ENCODE measurements at places on chromosomes 16 and 17. TPM values are rescaled to one million over a fixed set of nuclear protein-coding genes. Genes with fewer than 3 reads are reported as not detected.
A peak's percentile ranks its signal among the peaks of the same experiment; 100 is the strongest.

DNA sequence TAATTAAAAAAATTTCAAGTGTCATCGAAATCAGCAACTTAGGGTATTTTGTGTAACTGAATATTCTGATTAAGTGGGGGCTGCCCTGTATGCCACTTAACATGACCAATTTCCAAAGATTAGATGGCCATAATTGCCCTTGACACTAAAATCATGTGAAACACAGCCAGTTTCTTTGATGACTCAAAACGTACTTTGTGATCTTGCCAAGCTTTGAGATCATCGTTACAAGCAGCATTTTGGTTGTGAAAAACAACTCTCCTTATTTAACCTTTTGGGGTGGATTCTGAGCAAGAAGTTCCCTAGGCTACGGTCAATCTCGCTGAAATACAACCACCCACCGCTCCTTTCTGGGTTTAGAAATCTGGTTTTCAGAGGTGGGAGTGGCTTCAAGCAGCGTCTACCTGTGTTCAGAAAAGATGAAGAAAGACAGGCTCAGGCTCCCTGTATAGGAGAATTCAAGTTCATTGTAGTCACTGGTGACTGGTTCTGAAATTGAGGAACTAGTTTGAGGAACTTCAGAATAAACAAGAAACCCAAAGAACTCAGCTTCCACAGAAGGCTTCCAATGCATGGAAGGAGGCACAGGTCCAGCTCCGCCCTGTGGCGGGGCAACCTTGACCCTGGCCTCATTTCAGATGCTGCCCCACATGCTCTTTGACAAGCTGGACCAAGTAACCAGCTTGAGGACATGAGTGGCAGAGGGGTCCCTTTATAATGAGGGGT, 9.4 kb downstream of the MAP3K14 start:
- no peak for DNase-seq

DNA sequence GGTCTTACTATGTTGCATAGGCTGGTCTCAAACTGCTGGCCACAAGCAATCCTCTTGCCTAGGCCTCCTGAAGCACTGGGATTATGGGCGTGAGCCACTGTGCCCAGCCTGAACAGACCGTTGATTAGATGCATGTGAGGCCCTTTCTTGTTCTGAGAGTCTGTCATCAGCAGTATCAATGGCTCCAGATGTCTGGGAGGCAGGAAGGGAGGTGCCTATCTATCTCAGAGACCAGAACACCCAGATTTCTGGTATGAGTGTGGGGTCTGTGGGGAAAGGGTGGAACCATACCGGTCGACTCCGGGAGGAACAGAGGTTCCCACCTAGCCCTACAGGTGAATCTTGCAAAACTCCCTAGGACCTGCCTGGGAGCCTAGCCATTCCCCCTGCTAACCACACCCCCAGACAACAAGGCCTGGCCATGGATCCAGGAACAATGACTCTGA, 71.7 kb downstream of the PRKCB start:
- DNase-seq: no peak

- no peak for DNase-seq
These were observed 989 bp upstream of the GALK1 start for GRCh38 chr17:75765981-75766380.

GRCh38 chr17:2108170-2108569, 53.3 kb downstream of the HIC1 start:
- no peak for DNase-seq

DNA sequence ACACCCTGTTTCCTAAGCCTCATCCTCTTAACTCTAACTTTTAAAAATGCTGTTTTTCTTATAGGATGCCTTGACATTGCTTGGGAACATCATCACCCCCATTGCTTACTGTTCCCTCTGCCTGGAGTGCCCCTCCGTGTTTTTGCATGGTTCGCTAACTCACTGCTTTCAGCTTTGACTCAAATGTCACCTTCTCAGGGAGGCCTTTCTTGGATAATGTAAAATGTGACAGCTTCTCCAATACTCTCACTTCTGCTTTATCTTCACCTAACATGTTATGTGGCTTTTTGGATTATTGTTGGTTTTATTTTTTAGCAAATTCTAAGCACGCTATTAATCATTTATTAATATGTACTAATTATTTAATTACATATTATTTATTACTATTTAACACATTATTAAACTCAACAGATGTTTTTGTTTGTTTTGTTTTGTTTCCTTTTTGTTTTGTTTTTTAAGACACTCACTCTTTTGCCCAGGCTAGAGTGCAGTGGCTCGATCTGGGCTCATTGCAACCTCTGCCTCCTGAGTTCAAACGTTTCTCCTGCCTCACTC, 3.8 kb downstream of the CRYM start:
- DNase-seq: no peak

DNA sequence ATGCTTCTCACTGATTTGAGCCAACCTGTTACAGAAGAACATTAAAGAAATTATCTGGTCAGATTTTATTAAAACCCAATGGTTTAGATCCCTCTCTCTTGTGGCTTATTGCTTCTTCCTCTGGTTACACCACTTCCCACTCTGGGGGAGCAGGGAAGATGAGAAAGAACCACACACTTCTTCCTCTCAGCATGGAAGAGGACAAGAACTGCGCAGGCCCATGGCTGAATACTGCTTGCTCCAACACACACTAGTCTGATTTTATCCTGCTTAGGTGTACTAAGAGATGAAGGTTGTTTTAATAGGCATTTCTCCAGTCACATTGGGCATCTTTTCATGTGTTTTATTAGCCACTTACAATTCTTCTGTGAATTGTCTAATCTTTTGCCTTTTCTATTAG, 27.6 kb downstream of the MAP3K3 start:
- DNase-seq: no peak

- DNase-seq: no peak
These were observed 177.5 kb downstream of the VPS53 start for GRCh38 chr17:537133-537532.

- no peak for DNase-seq
These were observed 4.9 kb downstream of the BCL7C start for GRCh38 chr16:30888856-30889499.

DNA sequence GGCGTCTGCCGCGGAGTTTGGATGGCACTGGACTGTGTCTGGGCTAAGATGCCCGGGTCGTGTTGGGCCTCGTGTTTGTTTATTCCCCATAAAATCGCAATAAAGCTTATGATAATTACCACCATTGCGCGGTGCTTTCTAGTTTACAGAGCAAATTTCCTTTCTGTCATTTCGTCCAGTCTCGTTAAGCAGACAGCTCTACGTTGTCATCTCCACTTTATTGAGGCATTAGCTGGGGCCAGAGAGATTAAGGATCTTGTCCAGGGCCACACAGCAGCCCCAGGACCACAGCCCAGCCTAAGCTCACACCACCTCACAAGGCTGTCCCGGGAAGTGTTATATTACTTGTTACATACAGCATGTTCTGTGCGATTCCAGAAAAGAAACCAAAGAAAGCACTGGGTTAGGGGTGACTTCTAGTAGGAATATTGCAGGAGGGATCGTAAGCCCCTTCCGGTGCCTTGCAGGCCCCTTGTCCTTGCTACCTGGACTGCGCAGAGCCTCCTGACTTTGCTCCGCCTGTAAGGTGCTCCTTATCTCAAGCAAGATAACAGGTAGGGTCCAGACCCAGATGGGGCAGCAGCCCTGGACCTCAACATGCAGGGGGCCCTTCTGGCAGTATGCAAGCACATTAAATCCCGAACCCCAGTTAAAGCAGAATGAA, 6.3 kb downstream of the NOS2 start:
- no peak for DNase-seq

- DNase-seq: no peak
These were observed 75.2 kb upstream of the CIBAR2 start for GRCh38 chr16:85187447-85187846.

DNA sequence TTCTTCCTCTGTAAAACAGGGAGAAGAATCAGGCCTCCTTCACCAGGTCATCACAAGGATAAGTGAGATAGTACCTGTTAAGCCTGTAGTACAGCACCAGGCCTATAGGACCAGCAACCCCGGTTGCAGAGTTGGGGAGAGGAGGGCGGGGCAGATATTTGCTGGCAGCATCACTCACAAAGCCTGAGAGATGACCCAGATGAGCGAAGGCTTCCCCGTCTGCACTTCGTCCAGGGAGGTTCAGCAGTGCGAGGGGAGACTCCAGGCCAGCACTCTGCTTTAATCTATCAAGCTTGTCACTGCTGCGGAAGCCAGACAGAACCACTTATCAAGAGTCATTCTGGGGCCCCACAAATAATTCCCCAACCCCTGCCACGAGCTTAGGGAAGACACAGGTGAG, 15.8 kb upstream of the RBBP6 start:
- no peak for DNase-seq

DNA sequence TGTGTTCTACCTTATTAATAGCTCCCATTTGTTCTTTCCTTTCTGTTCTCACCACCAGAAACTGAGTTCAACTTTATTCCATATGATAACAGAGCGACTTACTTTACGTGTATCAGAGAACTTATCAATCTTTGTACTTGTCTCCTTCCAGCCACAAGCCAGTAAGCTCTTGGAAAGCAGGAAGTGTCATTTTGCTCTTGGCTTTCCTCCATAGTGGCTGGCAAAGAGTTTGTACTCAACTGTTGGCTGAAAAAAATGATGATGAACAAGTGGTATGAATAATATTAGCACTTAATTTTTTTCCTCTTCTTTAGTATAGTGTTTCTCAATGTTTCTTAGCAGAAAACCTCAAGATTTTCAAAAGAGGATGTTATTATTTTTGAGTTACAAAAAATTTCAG, 182.4 kb upstream of the TOM1L1 start:
- DNase-seq: no peak

- no peak for DNase-seq
These were observed 2.6 kb upstream of the CHAD start for GRCh38 chr17:50471009-50471905.

- DNase-seq: no peak
These were observed 2.2 kb downstream of the CLDN9 start for GRCh38 chr16:3014971-3015370.

DNA sequence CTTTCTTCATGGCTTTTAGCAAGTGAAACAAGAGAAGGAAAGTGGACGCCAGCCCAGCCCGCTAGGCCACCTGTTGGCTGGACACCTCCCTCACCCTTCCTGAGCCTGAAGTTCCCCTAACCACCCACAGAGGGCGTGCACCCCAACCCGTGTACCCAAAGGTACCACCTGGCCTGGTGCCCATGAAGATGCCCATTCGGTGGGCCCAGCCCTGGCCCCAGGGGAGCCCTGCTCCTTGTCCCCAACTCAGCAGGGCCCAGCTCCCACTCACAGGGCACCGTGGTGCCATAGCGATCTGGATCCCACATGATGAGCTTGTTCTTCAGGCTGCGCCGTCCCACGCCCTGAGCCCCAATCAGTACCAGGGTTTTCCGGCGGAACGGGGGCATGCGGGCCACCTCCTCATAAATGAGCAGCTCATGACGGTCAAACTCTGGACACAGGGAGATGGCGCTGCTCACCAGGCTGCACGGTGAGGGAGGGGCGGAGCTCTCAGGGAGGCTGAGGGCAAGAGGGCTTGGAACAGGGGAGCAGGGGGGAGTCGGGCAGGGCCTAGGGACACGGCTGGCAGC, 26.8 kb downstream of the MPP2 start:
- DNase-seq: peak; percentile 49

GRCh38 chr16:85631802-85632393, 18.8 kb downstream of the GSE1 start:
- DNase-seq: no peak

GRCh38 chr16:11315510-11315909, 29.7 kb upstream of the RMI2 start:
- DNase-seq: no peak

- no peak for DNase-seq
These were observed 42.8 kb downstream of the USP22 start for GRCh38 chr17:20999841-21000532.

DNA sequence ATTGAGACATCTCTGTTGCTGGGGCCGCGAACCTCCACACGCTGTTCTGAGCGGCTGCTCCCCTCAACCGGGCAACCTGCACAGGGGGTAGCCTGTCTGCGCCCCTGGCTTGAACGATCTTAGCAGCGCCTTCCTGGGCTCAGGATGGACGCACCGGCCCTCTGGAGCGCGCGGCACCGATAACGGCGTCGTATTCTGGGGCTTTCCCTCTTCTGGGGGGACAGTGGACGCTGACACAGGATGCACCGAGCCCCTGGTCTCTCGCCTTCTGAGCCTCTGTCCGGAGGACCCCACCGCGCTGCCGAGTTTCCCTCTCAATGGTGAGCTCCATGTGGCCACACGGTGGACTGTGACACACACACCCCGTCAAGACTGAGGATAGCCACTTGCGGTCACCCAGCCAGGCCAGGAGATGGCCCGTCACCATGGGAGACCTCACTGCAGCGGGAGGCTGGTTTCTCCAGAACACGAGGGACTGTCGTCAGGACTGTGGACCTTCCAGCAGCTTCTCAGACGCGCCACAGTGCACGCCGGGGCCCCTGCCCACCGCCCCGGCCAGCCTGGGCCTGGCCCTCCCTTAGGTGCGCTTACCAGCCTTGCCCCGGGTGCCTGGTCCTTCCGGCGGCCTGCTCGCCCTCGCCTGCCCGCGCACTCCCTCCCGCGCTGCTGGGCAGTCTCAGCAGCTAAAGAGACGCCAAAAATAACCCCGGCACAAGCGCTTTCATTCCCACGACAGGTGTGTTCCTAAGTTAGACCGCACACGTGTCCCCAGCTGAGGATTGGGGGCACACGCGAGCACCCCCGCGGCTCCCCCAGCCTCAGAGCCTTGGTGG, 30.0 kb upstream of the PABPN1L start:
- DNase-seq: no peak

DNA sequence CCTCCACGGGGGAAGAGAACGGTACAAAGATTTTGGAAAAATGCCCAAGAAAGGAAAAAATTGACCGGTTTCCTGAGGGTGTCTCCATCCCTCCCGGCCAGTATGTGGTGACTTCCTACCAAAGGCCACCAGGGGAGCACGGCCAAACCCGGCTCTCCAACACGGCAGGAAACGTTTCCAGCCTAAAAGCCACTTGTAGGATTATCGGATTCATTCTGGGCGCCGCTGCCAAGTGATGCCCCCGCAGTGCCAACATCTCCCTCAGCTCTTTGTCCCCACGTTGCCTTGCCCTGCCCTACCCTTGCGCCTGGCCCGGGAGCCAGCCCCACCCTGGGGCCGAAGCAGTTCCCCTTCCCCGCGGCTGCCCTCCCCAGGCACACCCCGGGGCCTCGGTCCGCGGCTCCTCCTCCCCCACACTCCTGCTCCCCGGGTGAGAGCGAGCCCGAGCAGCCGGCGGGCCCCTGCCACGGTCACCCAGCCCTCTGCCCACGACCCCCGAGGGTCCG, 688 bp downstream of the CRK start:
- no peak for DNase-seq

The NPIPB9 gene
- polyA plus RNA-seq: 1.8 TPM

The ODAD4 gene
- polyA plus RNA-seq: 6.5 TPM

The USP31 gene
- polyA plus RNA-seq: 6.1 TPM

The SLFN12L gene
- 0.17 TPM for polyA plus RNA-seq

The CYGB gene
- 11.1 TPM for polyA plus RNA-seq

The UNC13D gene
- polyA plus RNA-seq: 5.0 TPM

The TNP2 gene
- polyA plus RNA-seq: not detected

The HOXB8 gene
- 38.8 TPM for polyA plus RNA-seq

The TVP23B gene
- 53.9 TPM for polyA plus RNA-seq
